Daoy (cell line): ENCODE measurements at places on chromosomes 1 and 21. TPM values are rescaled to one million over a fixed set of nuclear protein-coding genes. Genes with fewer than 3 reads are reported as not detected.

- peak; percentile 42 for DNase-seq
Observed at GRCh38 chr1:46622344-46622743, 5.7 kb upstream of the MOB3C start.

DNA sequence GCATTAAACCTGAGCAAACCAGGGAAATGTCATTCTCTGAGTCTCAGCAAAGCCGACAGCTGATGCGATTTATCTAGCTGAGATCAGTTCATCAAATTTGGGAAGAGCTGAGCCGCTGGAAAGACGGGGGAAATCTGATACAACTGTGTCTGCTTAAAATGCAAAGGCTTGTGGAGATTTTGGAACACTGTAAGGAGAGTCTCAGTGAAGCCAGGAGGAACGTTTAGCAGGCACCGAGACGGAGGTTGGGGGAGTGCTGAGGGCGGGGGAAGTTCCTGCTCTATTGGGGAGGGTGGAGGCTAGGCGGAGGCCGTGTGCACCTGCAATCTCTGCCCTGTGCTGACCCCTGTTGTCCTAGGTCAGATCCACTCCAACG is 143.2 kb upstream of the CSF3R start:
- no peak for DNase-seq

GRCh38 chr1:158101927-158102326 is 78.8 kb upstream of the CD1D start:
- DNase-seq, result peak; percentile 70

- DNase-seq, result no peak
Observed at GRCh38 chr1:228669242-228669585, 66.1 kb upstream of the RHOU start.

DNA sequence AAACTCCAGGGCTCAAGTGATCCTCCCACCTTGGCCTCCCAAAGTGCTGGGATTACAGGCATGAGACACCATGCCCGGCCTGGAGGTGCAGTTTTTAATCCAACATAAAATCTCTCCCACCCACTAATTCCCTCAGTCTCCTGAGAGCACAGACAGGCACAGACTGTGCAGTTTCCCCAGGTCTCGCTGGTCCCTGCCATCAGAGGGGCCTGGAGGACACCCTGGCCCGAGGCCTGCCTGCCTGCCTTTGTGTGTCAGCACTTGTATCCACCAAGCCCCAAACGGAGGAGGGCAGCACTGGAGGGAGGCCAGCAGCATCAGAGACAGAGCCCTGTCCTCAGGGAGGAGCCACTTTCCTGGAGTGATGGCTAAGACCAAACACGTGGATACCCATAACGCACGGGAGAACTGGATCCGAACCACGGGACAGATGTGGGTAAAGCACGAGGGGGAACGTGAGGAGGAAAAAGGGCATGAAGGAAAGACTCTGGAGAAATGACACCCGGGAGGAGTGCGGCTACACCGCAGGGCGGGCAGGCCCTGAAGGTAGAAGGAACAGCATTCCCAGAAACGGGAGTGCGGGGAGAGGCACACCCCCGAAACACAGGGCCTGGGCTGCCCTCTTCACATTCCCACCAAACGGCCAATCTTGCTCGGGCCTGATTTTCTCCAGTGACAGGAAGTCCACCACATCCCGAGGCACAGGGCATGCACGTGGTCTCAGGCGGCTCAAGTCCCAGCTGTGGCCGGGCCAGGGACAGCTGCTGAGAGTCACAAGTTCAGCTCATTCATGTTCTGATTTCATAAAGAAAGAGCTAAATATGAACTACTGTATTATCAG is 29.7 kb downstream of the NPHP4 start:
- DNase-seq, result no peak

DNA sequence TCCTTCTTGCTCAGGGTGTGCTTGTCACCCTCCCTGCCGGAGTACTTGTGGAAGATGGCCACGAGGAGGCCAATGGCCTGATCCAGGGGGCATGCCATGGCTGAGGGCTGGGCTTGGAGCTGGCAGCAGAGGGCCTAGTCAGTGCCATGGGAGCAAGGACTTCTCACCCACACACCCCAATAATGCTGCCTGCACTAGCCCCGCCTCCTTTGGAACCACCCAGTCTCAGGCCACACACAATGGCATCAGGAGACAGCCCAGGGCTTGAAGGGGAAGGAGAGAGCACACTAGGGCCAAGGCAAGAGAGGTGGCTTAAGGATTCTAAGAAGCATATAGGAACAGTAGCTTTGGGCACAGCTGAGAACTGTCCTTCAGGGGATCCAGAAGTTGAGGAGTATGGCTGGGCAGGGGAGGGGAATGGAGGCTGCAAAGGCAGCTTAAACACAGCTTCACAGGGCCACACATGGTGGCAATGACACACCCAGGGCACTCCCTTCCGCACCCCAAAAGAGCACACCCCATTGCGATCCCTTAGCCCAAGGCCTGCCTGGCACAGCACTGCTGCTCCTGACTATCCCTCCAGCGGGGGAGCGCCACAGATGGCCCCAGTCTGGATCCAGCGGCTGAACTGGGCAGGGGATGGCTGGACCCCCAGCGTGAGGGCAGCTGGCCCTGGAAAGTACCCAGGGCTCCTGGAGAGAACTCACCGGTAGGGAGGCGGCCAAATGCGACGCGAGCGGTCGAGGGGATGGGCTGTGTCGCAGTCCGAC is at the start of gene S100A6:
Gene S100A6 (minus strand): TSS at position 750 of the 770 bp plus-strand sequence. CDS start 652 bp downstream, at position 98.
- DNase-seq, result peak; percentile 70

DNA sequence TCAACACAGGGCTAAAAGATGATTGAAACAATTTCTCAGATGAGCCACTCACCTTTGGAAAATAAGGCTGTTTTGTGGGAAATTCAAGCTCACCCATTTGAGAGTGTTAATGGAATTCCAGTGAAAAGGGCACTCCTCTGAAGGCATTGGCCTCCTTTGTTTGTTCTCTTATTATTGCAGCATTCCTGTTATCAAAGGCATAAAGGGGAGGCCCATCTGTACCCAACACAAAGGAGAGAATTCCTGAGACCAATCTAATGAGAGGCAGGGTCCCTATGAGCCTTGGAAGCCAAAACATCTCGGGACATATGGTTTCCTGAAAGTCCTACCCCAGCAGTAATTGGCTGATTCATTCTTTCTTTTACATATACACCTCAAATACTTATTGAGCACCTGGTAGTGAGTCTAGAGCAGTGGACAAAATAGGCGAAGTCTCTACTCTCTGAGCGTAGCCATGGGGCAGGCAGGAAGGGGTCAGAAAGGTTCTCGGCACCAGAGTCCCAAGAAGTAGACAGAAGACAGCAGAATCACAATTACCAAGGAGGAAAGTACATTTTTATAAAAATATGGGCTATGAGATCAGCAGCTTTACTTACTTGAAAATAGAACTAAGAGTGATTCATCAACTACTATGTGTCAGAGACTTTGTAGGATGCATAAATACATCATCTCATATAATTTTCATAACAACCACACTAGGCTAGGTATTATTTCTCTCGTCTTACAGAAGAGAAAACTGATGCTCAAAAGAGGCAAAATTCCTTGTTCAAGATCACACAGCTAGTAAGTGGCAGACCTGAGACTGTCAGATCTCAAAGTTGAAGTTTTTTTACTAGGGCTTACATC is 218.7 kb downstream of the DAB1 start:
- no peak for DNase-seq

GRCh38 chr1:5297886-5298239 is 643.5 kb downstream of the AJAP1 start:
- DNase-seq, result no peak

DNA sequence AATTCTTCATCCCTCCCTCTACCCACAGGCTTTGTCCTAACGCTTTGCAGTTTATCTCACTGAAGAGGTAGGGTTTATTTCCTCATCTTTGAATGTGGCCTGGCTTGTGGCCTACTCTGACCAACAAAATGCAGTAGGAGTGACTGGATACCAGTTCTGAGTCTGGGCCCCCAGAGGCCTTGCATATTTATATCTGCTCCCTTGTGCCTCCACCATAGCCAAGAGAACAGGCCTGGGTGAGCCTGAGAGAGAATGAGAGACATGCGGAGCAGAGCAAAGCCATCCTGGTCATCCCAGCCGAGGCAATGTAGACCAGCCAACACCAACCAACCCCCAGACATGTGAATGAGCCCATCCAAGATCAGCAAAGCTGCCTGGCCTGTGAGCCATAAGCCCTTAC is 30.3 kb downstream of the SMIM12 start:
- DNase-seq, result no peak

- no peak for DNase-seq
Observed at GRCh38 chr1:178086766-178087165, 7.1 kb upstream of the RASAL2 start.

GRCh38 chr1:212797681-212798080 is 6.0 kb downstream of the TATDN3 start:
- no peak for DNase-seq

GRCh38 chr1:208691012-208691411 is 446.8 kb upstream of the PLXNA2 start:
- no peak for DNase-seq

- DNase-seq, result no peak
Observed at GRCh38 chr1:203513585-203514031, 19.7 kb downstream of the OPTC start.

- peak; percentile 76 for DNase-seq
Observed at GRCh38 chr21:35614396-35614921, 445.9 kb downstream of the SETD4 start.

GRCh38 chr1:202086579-202087350 is 36.0 kb upstream of the GPR37L1 start:
- no peak for DNase-seq

- peak; percentile 67 for DNase-seq
Observed at GRCh38 chr1:202154766-202155477, 5.5 kb downstream of the PTPN7 start.

GRCh38 chr21:41600116-41600515 is 92.2 kb upstream of the TMPRSS2 start:
- DNase-seq, result no peak

GRCh38 chr1:241776911-241777310 is 71.1 kb upstream of the EXO1 start:
- no peak for DNase-seq

DNA sequence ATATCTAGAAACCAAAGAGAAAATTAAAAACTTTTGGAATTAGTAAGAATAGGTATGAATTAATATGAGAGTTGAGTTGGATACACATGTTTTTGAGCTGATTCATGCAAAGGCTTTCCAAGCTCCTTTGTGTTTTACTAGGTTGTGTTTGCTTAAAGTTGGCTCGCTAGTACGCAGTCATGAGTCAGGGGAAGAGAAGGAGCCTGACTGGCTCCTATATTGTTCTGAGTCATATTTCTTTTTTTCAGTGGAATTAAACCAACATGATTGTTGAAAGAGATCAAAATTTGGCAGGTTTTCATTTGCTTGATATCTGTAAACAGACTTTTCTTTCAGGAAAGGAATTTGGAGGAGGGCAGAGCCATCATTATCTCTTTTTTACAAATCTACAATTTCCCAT is 66.7 kb downstream of the MAGI3 start:
- DNase-seq, result peak; percentile 95

- peak; percentile 38 for DNase-seq
Observed at GRCh38 chr1:70327306-70328076, 27.0 kb downstream of the ANKRD13C start.

DNA sequence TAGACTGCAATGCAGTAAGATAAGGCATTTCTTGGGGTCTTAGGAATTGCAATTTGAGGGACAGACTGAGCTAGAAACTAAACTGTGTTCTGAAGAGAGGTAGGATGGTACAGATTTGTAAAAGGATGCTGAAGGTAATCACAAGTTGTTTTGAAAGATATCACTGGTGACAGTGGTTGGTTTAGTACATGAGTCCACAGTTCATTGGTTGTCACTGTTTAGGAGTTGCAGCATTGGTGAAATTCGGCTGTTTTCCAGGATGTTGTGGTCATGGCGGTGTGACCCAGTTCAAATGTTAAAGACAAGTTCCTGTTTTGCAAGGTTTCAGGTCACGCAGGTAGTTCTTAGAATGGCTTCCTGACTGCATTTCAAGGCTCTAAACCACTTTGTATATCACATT is 292.8 kb upstream of the B3GALT2 start:
- no peak for DNase-seq

- DNase-seq, result no peak
Observed at GRCh38 chr1:17920881-17921640, 165.9 kb downstream of the ACTL8 start.

GRCh38 chr1:164864161-164864560 is 305.2 kb downstream of the PBX1 start:
- no peak for DNase-seq

GRCh38 chr1:245332085-245332484 is 177.3 kb downstream of the KIF26B start:
- no peak for DNase-seq

- DNase-seq, result no peak
Observed at GRCh38 chr1:45458894-45459293, 32.1 kb downstream of the TESK2 start.

RXFP4 gene
- total RNA-seq, result not detected in 2 replicates

HEYL gene
- total RNA-seq, result not detected in 2 replicates

ADGRB2 gene
- 4.7 and 9.4 TPM in 2 replicates for total RNA-seq

ATP1A4 gene
- total RNA-seq, result not detected in 2 replicates

LCE2B gene
- not detected in 2 replicates for total RNA-seq

OR2AK2 gene
- total RNA-seq, result not detected in 2 replicates

APOBEC4 gene
- total RNA-seq, result not detected in 2 replicates

ARMH1 gene
- not detected in 2 replicates for total RNA-seq

EFNA3 gene
- 1.1 and 2.4 TPM in 2 replicates for total RNA-seq

CENPL gene
- total RNA-seq, result 40.6 and 50.7 TPM in 2 replicates

RPE65 gene
- under 0.01 TPM in 1 of 2 replicates, not detected in the other for total RNA-seq

AK5 gene
- total RNA-seq, result 18.1 and 38.6 TPM in 2 replicates

FBLIM1 gene
- total RNA-seq, result 42.1 and 59.7 TPM in 2 replicates

MYBPHL gene
- total RNA-seq, result not detected in 2 replicates

PFDN2 gene
- total RNA-seq, result 97.9 and 213 TPM in 2 replicates

RABGAP1L gene
- total RNA-seq, result 14.2 and 37.3 TPM in 2 replicates

HMGCS2 gene
- not detected in 2 replicates for total RNA-seq

RGS4 gene
- 68.6 and 81.8 TPM in 2 replicates for total RNA-seq

DCST2 gene
- total RNA-seq, result not detected in 2 replicates

ST6GALNAC3 gene
- total RNA-seq, result 3.8 and 6.2 TPM in 2 replicates
